ENCODE measurements at places on chromosomes 6 and 20. TPM values are rescaled to one million over a fixed set of nuclear protein-coding genes. Genes with fewer than 3 reads are reported as not detected.
A peak's percentile ranks its signal among the peaks of the same experiment; 100 is the strongest.

CLPSL2 gene
- not detected for total RNA-seq

PSORS1C2 gene
- not detected for total RNA-seq

MYCT1 gene
- not detected for total RNA-seq

SGK2 gene
- total RNA-seq: 0.52 TPM

GPR6 gene
- not detected for total RNA-seq

TRIM31 gene
- not detected for total RNA-seq

DNA sequence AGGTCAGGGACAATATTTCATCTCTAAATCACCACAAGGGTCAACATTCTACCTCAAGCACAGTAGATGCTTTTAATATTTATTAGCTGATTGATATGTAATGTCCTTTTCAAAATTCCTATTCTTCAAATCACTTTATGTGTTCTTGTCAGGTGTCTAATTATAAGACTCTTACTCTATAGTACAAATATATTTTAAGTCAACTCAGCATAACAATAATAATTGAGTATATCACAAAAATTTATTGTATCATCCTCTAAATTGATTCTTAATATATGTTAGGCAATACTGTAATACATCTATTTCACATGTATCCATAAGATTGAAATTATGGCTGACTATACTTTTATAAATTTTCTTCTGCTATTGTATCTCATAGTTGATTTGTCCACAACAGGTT is 423.9 kb downstream of the PKHD1 start:
- H3K36me3 ChIP-seq: no peaks in the 10 kb centered on the region
- H3K27me3 ChIP-seq: no peaks in the 10 kb centered on the region
- H3K4me1 ChIP-seq: no peaks in the 10 kb centered on the region

- peaks cover 39% of the 10 kb centered on the region for H3K27me3 ChIP-seq
- peaks cover 9% of the 10 kb centered on the region for H3K36me3 ChIP-seq
- H3K4me3 ChIP-seq: peak overlapping the region; percentile 99
- peak overlapping the region; percentile 72 for H3K27ac ChIP-seq
- no peak for DNase-seq
- peaks cover 27% of the 10 kb centered on the region for H3K4me1 ChIP-seq
Measured at GRCh38 chr6:37695273-37695672, 2.4 kb downstream of the MDGA1 start.

GRCh38 chr6:134729561-134729960 is 220.3 kb downstream of the ALDH8A1 start:
- no peak overlapping the region for H3K27ac ChIP-seq
- peaks cover 42% of the 10 kb centered on the region for H3K27me3 ChIP-seq
- no peak for DNase-seq

- H3K4me1 ChIP-seq: peaks cover 17% of the 10 kb centered on the region
- peaks cover 7% of the 10 kb centered on the region for H3K36me3 ChIP-seq
- no peaks in the 10 kb centered on the region for H3K27me3 ChIP-seq
- no peak overlapping the region for H3K27ac ChIP-seq
Measured at GRCh38 chr6:88871498-88871897, 91.9 kb downstream of the RNGTT start.

DNA sequence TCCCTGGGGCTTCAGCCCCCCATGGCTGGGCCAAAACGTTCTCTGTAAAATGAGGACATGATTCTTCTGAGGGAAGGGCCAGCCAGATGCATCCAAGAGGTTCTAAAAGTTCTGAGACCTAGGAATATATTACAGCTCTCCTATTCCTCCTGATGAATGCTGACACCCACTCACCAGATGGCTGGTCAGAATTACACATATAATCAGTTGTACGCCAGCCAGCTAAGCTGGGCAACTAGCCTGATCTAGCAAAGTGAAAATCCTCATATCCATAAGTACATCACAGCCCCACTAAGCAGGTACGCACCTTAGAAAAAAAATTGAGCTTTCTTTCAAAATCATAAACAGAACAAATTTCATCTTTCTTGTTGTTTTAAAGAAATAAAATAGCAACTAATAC is 34.8 kb downstream of the C6orf118 start:
- no peaks in the 10 kb centered on the region for H3K27me3 ChIP-seq
- H3K27ac ChIP-seq: no peak overlapping the region
- no peaks in the 10 kb centered on the region for H3K4me1 ChIP-seq
- H3K36me3 ChIP-seq: no peaks in the 10 kb centered on the region
- DNase-seq: no peak

- H3K4me1 ChIP-seq: no peaks in the 10 kb centered on the region
- no peak overlapping the region for H3K27ac ChIP-seq
- no peak for DNase-seq
- no peaks in the 10 kb centered on the region for H3K36me3 ChIP-seq
Measured at GRCh38 chr6:1247056-1247455, 64.8 kb upstream of the FOXQ1 start.

DNA sequence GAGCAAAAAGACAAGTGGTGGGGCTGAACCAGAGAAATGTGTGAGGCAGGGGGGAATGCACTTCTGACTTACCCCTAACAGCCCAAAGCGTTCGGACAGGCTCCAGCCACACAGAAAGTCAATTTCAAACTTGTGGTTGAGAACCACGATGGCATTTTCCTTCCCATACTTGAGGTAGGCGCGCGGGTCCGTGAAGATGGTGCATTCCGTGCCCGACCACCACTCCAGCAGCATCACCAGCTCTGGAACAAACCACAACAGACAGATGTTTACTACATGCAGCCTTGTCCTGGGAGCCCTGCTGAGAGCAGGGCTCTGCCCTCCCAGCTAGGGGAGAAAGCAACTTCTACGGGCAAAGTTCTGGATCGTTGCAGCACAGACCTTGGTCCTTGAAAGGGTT is 107.7 kb downstream of the AGPAT4 start:
- H3K36me3 ChIP-seq: peaks cover 8% of the 10 kb centered on the region
- DNase-seq: no peak
- H3K27me3 ChIP-seq: no peaks in the 10 kb centered on the region

DNA sequence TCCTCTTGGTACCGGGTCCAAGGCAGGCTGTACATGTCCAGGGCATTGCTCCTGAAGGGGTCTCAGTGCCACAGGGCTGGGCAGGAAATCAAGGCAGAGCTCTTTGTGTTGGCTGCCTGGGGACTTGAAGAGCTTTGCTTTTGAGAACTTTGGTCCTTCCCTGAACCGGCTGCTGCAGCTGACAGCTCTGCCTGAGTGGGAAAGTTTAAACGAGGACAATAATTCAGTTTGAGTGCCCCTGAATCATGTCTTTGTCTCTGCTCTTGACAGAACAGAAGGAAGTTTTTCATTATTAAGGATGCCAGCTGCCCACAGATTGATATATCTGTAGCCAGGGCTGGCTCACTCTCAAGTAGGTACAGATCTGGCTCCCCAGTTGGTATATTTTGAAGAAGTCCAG is 56.1 kb downstream of the ANKRD6 start:
- DNase-seq: no peak
- H3K36me3 ChIP-seq: peaks cover 2% of the 10 kb centered on the region
- peaks cover 13% of the 10 kb centered on the region for H3K27me3 ChIP-seq
- H3K4me3 ChIP-seq: no peak overlapping the region
- peaks cover 3% of the 10 kb centered on the region for H3K4me1 ChIP-seq
- no peak overlapping the region for H3K27ac ChIP-seq

GRCh38 chr6:166599205-166599604 is 12.7 kb upstream of the RAMACL start:
- no peak for DNase-seq
- H3K27ac ChIP-seq: peak overlapping the region; percentile 1
- no peak overlapping the region for H3K4me3 ChIP-seq
- peaks cover 2% of the 10 kb centered on the region for H3K4me1 ChIP-seq
- H3K27me3 ChIP-seq: no peaks in the 10 kb centered on the region

DNA sequence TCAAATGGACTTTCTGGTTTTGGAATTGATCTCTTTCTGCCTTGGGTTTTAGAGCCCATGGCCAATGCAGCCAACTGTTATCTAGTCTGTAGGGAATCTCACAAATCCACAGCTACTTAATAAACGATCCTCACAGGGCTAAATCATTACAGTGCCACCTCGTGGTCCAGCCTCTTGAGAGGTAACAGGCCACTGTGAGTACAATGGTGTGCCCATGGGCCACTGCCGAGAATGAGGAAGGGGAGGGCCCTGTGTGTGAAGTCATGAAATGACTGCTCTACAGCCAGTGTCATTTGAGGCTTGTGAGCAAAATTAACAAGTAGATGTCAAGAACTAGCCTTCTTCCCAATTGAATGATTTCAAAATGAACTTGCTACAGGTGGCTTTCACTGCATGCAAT is 54.3 kb upstream of the GMPR start:
- no peak overlapping the region for H3K4me3 ChIP-seq
- H3K36me3 ChIP-seq: no peaks in the 10 kb centered on the region
- DNase-seq: no peak

GRCh38 chr6:48754641-48755040 is 643.6 kb upstream of the PTCHD4 start:
- no peak overlapping the region for H3K4me3 ChIP-seq
- no peaks in the 10 kb centered on the region for H3K36me3 ChIP-seq

DNA sequence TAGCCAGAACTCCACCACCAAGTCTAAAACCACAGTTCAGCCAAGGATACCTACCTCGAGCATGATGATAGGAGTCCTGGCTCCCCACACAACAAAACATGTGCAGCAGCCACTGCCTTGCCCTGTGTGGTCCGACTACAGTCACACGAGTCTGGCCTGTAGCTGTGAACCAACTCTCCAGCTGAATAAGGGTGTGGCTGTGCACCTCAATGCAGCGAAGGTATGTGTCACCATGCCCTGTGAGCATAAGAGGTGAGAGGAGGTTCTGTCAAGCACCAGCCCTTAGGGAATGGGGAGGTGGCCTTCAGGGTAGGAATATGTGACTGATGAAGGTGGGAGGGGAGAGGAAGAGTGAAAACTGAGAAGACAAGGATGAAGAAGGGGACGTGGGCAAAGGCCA is 16.7 kb upstream of the KHDC1L start:
- H3K36me3 ChIP-seq: peaks cover 2% of the 10 kb centered on the region
- H3K27ac ChIP-seq: no peak overlapping the region
- H3K4me1 ChIP-seq: no peaks in the 10 kb centered on the region
- DNase-seq: no peak

GRCh38 chr6:72616406-72617015 is 5.4 kb upstream of the KCNQ5 start:
- H3K4me3 ChIP-seq: no peak overlapping the region
- no peak for DNase-seq
- peaks cover 20% of the 10 kb centered on the region for H3K27me3 ChIP-seq
- H3K36me3 ChIP-seq: no peaks in the 10 kb centered on the region

- H3K27me3 ChIP-seq: peaks cover 29% of the 10 kb centered on the region
- DNase-seq: no peak
- H3K36me3 ChIP-seq: no peaks in the 10 kb centered on the region
Measured at GRCh38 chr6:170263410-170263809, 27.5 kb downstream of the DLL1 start.

DNA sequence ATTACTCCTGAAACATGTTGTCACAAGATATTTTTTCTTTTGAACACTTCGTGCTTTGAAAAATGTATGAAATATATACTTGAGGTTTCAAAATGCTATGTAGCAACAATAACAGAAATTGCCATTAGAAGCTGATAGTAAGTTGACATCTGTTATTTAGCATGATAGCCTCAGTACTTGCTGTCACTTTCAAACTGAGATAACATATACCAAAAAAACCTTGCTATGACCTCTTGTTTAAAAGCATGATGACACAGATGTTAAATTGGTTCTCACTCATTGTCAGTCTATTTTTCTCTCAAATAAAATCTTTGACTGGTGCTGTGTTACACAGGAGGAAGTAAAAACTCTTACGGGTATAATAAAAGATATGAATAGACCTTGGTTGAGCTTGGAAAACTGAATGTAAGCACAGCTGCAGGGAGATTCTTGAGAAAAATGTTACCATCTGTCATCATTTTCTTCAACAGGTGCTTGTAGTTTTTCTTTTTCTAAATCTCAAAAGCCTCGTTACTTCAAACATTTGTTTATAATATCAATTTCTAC is 18.6 kb downstream of the MOXD1 start:
- H3K4me3 ChIP-seq: no peak overlapping the region
- no peaks in the 10 kb centered on the region for H3K4me1 ChIP-seq
- H3K36me3 ChIP-seq: no peaks in the 10 kb centered on the region
- H3K27ac ChIP-seq: no peak overlapping the region

DNA sequence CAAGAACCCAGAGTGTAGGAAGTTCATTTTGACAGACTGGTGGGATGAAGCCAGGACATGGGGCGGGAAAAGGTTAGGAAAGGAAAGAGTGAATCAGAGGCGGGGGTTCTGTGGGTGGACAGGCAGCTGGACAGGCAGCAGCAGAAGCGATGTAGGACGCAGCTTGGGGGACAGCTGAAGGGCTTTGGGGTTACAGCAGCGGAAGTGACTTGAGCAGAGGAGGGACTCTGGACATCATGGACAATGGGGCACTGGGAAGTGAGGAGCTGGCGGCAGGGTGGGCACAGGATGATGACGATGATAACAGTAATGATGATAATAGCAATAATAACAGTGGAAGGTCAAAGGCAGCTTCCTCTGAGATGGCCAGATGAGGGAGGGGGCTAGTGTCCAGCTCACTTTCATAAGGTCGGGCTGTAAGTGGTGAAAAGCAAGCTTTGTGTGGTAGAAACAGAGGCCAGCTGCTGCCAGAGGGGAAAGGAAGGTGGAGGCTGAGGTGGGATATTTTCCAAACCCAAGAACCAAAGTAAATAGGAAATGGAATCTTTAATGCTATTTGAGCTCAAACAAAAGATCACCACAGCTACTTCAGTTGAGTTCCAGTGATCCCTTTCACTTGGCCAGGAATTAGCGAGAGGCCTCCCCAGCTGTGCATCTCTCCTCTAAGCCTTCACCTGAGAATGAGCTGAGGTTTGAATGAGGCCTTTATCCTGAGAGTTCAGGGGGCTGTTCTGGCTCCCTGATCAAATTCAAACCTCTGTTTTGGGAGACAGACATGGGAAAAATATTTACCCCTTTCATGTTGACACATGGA is 433.5 kb downstream of the DHX35 start:
- H3K4me1 ChIP-seq: no peaks in the 10 kb centered on the region
- DNase-seq: no peak
- no peaks in the 10 kb centered on the region for H3K36me3 ChIP-seq
- peaks cover 7% of the 10 kb centered on the region for H3K27me3 ChIP-seq
- no peak overlapping the region for H3K27ac ChIP-seq
- H3K4me3 ChIP-seq: no peak overlapping the region

DNA sequence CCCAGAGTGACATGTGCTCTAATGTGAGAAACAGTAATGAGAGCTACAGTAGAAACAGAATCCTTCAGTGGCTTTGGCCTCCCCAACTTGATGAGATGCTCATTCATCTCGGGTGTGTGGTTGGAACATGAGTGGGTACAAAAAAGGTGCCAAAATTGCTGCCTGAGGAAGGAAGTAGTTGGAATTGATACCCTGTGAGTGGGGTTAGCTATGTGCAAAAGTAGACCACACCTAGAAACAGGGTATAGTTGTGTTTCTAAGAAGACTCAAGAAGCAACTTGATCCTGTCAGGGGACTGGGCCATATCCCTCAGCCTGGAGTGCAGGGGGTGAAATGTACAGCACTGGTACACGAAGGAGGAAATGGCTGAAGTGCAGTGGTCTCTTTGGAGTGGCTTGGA is 206.4 kb upstream of the SUPT3H start:
- DNase-seq: no peak
- peak overlapping the region; percentile 95 for H3K27ac ChIP-seq
- peaks cover 43% of the 10 kb centered on the region for H3K4me1 ChIP-seq
- no peaks in the 10 kb centered on the region for H3K27me3 ChIP-seq
- peaks cover 2% of the 10 kb centered on the region for H3K36me3 ChIP-seq
- no peak overlapping the region for H3K4me3 ChIP-seq

Data from T-helper 17 cell (primary cell).